Liver (tissue), 10 donors: ENCODE measurements at places on chromosomes 1 and 21. TPM values are rescaled to one million over a fixed set of nuclear protein-coding genes. Genes with fewer than 3 reads are reported as not detected.
A peak's percentile ranks its signal among the peaks of the same experiment; 100 is the strongest.

- no peak overlapping the region for H3K4me3 ChIP-seq
- DNase-seq = no peak
- H3K36me3 ChIP-seq = no peaks in the 10 kb centered on the region
- H3K27me3 ChIP-seq = no peaks in the 10 kb centered on the region
- H3K4me1 ChIP-seq = no peaks in the 10 kb centered on the region
- no peak overlapping the region for H3K27ac ChIP-seq
Observed at GRCh38 chr1:68327414-68327813, 95.1 kb upstream of the WLS start.

GRCh38 chr1:203353486-203353885 is 2.6 kb upstream of the FMOD start:
- H3K36me3 ChIP-seq = no peaks in the 10 kb centered on the region
- DNase-seq = no peak
- H3K27ac ChIP-seq = no peak overlapping the region

DNA sequence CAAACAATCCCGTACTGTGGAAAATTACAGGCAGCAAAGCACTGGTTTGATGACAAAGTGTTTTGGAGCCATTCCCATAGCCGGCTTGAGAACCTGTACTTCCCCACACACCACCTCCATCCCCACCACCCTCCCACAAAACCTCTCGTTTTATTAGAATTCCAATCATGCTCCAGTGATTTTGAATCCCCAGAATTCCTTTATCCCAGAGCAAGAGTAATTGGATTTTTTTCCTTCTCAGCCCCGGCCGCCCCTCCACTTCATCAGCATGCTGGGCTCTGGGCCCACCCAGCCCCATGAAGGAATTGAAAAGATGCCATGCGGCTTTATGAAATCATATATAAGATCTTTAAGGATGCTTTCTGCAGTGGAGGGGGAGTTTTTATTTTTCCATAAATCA is 136.6 kb downstream of the OMA1 start:
- no peak overlapping the region for H3K4me3 ChIP-seq
- no peak overlapping the region for H3K27ac ChIP-seq
- H3K27me3 ChIP-seq = no peaks in the 10 kb centered on the region
- H3K4me1 ChIP-seq = no peaks in the 10 kb centered on the region
- H3K36me3 ChIP-seq = no peaks in the 10 kb centered on the region

DNA sequence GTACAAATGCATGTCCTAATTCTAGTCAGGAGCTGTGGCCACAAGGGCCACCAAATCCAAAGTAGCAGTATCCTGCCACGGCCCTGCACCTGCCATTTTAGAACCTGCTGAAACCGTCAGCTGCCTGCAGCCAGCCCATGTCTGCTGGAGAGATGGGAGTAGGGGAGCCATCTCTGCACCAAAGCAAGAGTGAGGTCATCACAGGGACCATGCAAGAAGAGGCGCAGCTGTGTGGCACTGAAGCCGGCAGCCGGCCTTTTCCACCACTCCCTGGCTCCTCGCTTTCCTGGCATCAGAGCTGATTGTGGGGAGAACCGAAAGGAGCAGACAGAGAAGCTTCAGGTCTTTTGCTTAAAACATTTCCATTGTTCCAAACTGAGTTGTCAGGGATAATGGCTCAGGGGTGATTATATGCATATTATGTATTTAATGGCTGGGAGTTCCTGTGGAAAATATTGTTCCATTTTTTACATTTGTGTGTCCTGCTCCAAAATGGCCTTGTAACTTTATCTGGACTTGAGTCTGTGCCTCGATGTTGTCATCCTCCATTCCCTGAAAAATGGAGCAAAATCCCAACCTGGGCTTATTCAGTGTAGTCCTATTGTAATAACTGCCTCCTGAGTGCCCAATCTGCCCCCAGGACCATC is 18.7 kb upstream of the NBL1 start:
- H3K36me3 ChIP-seq = peaks cover 19% of the 10 kb centered on the region
- no peak overlapping the region for H3K4me3 ChIP-seq
- DNase-seq = no peak
- no peak overlapping the region for H3K27ac ChIP-seq

GRCh38 chr1:241536969-241537368 is 4.8 kb downstream of the KMO start:
- no peaks in the 10 kb centered on the region for H3K27me3 ChIP-seq
- no peak for DNase-seq
- peaks cover 12% of the 10 kb centered on the region for H3K36me3 ChIP-seq
- no peaks in the 10 kb centered on the region for H3K4me1 ChIP-seq

DNA sequence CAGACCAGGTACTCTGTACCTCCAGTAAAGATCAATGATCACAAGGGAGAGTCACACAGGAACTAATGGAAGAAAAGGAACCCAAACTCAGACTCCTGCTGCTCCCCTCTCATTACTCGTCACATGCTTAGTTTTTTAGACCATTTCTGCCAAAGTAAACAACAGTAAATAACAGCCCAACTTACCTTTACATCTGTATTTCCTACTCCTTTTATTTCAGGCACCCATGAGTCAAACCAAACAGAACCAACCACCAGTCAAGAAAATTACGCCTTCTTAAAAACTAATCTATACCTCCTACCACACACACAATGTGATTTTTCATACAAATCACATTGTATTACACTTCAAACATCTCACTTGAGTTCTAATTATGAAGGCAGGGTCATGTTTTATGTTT is 61.4 kb upstream of the HTR1D start:
- H3K4me1 ChIP-seq = peaks cover 20% of the 10 kb centered on the region
- H3K27me3 ChIP-seq = no peaks in the 10 kb centered on the region
- H3K36me3 ChIP-seq = no peaks in the 10 kb centered on the region
- H3K4me3 ChIP-seq = no peak overlapping the region

GRCh38 chr1:14945132-14946010 is 208.2 kb upstream of the TMEM51 start:
- H3K4me3 ChIP-seq = no peak overlapping the region
- no peaks in the 10 kb centered on the region for H3K4me1 ChIP-seq
- DNase-seq = peak; percentile 45
- no peaks in the 10 kb centered on the region for H3K36me3 ChIP-seq
- H3K27ac ChIP-seq = peak overlapping the region; percentile 56
- no peaks in the 10 kb centered on the region for H3K27me3 ChIP-seq

GRCh38 chr21:45334134-45334533 is 46.4 kb upstream of the POFUT2 start:
- H3K4me3 ChIP-seq = no peak overlapping the region
- no peaks in the 10 kb centered on the region for H3K36me3 ChIP-seq
- H3K27ac ChIP-seq = no peak overlapping the region
- H3K4me1 ChIP-seq = peaks cover 8% of the 10 kb centered on the region
- DNase-seq = no peak
- H3K27me3 ChIP-seq = no peaks in the 10 kb centered on the region

DNA sequence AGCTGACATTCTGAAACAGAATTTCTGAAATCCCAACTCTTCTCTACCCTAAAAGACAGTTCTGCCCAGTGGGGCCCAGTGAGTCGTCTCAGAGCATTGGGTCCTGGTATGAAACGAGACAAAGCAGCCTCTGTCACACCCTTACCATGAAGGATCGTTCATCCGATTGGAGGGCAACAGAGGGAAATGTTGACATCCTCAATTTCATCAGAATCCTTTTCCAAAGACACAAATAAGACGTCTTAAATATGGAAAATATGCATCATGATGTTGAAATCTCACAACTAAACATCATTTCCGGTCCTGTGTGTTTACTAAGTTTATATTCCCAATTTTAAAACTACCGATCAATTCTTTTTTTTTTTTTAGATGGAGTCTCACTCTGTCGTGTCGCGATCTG is 112.1 kb upstream of the SLC45A1 start:
- H3K36me3 ChIP-seq = no peaks in the 10 kb centered on the region
- no peak overlapping the region for H3K27ac ChIP-seq
- no peaks in the 10 kb centered on the region for H3K27me3 ChIP-seq

GRCh38 chr1:160733898-160734297 is 5.1 kb upstream of the SLAMF7 start:
- DNase-seq = no peak
- H3K4me3 ChIP-seq = no peak overlapping the region
- no peak overlapping the region for H3K27ac ChIP-seq
- no peaks in the 10 kb centered on the region for H3K4me1 ChIP-seq
- H3K27me3 ChIP-seq = no peaks in the 10 kb centered on the region

- no peaks in the 10 kb centered on the region for H3K27me3 ChIP-seq
- H3K4me3 ChIP-seq = no peak overlapping the region
- H3K4me1 ChIP-seq = no peaks in the 10 kb centered on the region
- DNase-seq = no peak
- no peaks in the 10 kb centered on the region for H3K36me3 ChIP-seq
- no peak overlapping the region for H3K27ac ChIP-seq
Observed at GRCh38 chr1:82927753-82928152, 1071.2 kb downstream of the TTLL7 start.

- no peak for DNase-seq
- no peak overlapping the region for H3K27ac ChIP-seq
- H3K4me3 ChIP-seq = no peak overlapping the region
- no peaks in the 10 kb centered on the region for H3K4me1 ChIP-seq
- no peaks in the 10 kb centered on the region for H3K27me3 ChIP-seq
- H3K36me3 ChIP-seq = no peaks in the 10 kb centered on the region
Observed at GRCh38 chr21:35252831-35253230, 203.7 kb upstream of the RUNX1 start.

DNA sequence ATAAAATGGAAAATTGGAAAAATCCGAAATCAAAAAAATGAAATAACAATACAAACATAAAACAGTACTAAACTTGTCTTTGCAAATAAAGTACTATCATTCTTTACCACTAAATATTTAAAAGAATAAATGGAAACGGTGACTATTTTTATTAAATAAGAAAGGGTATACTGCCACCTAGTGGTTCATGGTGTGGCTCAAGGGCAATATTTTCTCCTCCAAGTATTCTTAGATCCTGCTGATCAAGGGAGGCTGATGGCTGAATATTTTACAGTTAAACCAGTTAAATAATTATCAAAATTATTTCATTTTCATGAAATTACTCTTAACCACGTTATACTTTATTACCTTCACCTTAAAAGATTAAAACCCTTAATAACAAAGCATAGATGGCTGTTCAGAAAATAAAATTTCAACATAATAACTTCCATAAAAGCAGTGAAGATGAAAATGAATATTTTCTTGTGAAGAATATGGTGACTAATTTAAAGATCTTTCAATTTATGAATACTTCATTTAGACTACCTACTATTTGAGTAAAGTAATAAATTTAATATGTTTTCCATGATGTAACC is 1793.9 kb downstream of the NCAM2 start:
- H3K27me3 ChIP-seq = no peaks in the 10 kb centered on the region
- H3K4me3 ChIP-seq = no peak overlapping the region
- H3K36me3 ChIP-seq = no peaks in the 10 kb centered on the region
- H3K27ac ChIP-seq = no peak overlapping the region

DNA sequence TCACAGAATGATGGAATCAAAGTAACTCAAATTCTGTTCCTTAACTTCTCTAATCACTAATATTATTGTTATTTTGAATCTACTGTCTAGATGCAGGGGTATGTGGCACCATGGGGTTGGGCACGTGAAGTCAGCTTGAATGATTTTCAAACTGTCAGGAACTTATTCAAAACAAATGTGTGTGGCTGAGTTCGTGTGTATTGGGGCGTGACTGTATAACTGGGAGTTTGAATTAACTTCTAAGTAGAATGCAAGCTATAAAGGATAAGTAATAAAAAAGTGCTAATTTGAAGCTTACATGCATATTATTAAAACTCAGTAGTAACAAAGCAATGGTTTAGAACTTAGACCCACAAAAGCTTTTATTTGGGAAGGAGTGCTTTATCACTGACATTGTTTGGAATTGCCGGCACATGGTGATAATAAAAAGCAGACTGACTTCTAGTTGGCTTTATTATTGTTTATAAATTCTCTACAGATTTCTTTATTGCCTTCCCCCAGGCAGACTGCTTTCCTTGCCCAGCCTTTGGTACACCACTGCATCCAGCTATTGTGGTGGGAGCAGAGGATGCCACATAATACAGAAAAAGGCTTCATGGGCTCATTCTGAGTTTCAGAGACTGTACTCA is 84.3 kb downstream of the TENT5C start:
- H3K27ac ChIP-seq = no peak overlapping the region
- H3K4me3 ChIP-seq = no peak overlapping the region
- no peaks in the 10 kb centered on the region for H3K27me3 ChIP-seq
- no peak for DNase-seq

DNA sequence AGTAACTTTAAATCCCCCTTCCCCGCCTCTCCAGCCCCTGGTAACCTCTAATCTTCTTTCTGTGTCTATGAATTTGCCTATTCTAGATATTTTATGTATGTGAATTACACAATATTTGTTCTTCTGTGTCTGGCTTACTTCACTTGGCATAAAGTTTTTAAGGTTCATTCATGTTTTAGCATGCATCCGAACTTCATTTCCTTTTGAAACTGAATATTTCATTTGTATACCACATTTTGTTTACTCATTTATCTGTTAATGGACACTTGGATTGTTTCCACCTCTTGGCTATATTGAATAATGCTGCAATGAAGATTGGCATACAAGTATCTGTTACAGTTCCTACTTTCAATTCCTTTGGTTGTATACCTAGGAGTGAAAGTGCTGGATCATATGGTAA is 205.3 kb downstream of the TM2D1 start:
- no peak for DNase-seq
- H3K27ac ChIP-seq = no peak overlapping the region
- no peaks in the 10 kb centered on the region for H3K27me3 ChIP-seq
- no peak overlapping the region for H3K4me3 ChIP-seq

GRCh38 chr21:44325386-44326271 is 13.6 kb downstream of the CFAP410 start:
- no peak for DNase-seq
- no peak overlapping the region for H3K4me3 ChIP-seq
- peaks cover 37% of the 10 kb centered on the region for H3K36me3 ChIP-seq
- no peaks in the 10 kb centered on the region for H3K27me3 ChIP-seq

GRCh38 chr21:22125581-22125980 is 1127.4 kb downstream of the NCAM2 start:
- no peaks in the 10 kb centered on the region for H3K4me1 ChIP-seq
- no peaks in the 10 kb centered on the region for H3K27me3 ChIP-seq
- no peak for DNase-seq
- H3K36me3 ChIP-seq = no peaks in the 10 kb centered on the region
- H3K4me3 ChIP-seq = no peak overlapping the region

DNA sequence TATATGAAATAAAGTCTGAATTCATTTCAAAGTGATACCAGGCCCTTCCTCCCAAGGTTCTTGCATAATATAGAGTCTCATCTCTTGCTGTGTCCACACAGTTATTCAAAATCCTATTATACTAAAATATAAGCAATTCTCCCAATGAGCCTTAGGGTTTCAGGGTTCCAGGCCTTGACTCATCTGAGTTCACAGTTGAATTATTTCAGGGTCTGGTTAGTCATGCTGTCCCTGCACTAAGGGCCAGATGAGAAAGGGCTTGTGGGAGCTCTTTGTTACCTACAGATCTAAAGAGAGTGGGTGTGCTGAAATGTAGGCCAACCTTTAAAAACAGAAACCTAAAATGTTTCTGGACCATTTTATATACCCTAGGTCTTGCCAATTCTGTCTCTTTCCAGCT is 337.5 kb upstream of the LRRC7 start:
- H3K4me1 ChIP-seq = no peaks in the 10 kb centered on the region
- H3K27me3 ChIP-seq = no peaks in the 10 kb centered on the region
- no peak overlapping the region for H3K4me3 ChIP-seq
- no peaks in the 10 kb centered on the region for H3K36me3 ChIP-seq

- no peaks in the 10 kb centered on the region for H3K36me3 ChIP-seq
- H3K4me1 ChIP-seq = no peaks in the 10 kb centered on the region
- no peaks in the 10 kb centered on the region for H3K27me3 ChIP-seq
- DNase-seq = no peak
Observed at GRCh38 chr1:198681252-198681651, 42.4 kb downstream of the PTPRC start.

The LENEP gene
- not detected for total RNA-seq

The GBP5 gene
- 3.8 TPM for total RNA-seq

The TFB2M gene
- 15.0 TPM for total RNA-seq

The MYBPH gene
- total RNA-seq = 0.09 TPM

The RGS1 gene
- 1.8 TPM for total RNA-seq

The LCK gene
- total RNA-seq = 0.93 TPM

The USH2A gene
- 0.33 TPM for total RNA-seq

The DCST1 gene
- not detected for total RNA-seq

The COL11A1 gene
- 0.42 TPM for total RNA-seq
